ENCODE measurements at places on chromosomes 1 and 21.

- no peak for DNase-seq
Measured at GRCh38 chr1:43238085-43238484, 31.7 kb upstream of the TMEM125 start.

GRCh38 chr1:214391873-214392645, 111.1 kb downstream of the SMYD2 start:
- no peak for DNase-seq

DNA sequence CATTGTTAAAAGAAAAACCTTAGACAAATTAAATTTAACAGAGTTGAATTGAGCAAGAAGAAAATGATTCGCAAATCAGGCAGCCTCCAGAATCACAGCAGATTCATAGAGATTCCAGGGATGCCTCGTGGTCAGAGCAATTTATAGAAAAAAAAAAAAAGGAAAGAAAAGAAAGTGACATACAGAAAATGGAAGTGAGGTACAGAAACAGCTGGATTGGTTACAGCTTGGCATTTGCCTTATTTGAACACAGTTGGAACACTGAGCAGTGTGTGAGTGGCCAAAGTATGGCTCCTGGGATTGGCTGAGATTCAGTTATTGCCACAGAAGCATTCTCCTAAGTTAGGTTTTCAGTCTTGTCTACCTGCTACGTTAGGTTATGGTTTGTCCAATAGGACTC, 9.1 kb upstream of the C21orf91 start:
- no peak for DNase-seq

- DNase-seq, result no peak
Measured at GRCh38 chr21:43959231-43960116, 52.6 kb upstream of the TRAPPC10 start.

- no peak for DNase-seq
Measured at GRCh38 chr1:50497007-50497406, 73.8 kb upstream of the DMRTA2 start.

- DNase-seq, result no peak
Measured at GRCh38 chr1:147109041-147109440, 63.2 kb downstream of the PRKAB2 start.

- no peak for DNase-seq
Measured at GRCh38 chr1:147651466-147651865, 18.9 kb downstream of the ACP6 start.

DNA sequence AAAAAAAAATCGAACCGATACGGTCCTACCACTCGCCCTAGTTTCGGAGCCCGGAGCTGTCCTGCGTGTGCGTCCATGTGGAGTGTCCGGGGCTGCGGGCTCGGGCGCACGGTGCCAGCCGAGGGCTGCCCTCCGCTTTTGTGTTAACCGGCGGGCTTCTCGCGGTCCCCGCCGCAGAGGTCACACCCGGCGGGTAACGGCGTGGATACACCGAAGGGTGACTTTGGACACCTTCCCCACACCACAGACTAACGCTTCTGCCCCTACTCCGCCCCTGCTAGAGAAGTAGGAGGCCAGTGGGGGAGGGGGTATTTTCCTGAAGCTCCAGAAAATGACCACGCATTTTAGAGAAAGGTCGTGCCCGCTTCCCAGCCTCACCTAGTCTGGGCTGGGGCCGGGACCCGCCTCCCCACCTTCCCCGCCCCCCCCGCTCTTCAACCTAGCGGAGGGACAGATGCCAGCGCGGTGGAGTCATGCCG, 609 bp upstream of the ATF3 start:
- no peak for DNase-seq

DNA sequence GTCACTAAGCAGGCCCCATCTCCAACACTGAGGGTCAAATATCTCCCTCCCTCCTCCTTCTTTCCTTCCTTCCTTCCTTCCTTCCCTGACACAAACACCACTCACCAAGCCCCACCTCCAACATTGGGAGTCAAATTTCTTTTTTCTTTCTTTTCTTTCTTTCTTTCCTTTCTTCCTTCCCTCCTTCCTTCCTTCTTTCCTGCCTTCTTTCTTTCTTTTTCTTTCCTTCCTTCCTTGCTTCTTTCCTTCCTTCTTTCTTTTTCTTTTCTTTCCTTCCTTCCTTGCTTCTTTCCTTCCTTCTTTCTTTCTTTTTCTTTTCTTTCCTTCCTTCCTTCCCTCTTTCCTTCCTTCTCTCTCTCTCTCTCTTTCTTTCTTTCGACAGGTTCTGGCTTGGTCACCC, 79.2 kb upstream of the ETS2 start:
- no peak for DNase-seq

- no peak for DNase-seq
Measured at GRCh38 chr1:154856049-154856448, 14.0 kb downstream of the KCNN3 start.

- DNase-seq, result peak; percentile 75
Measured at GRCh38 chr1:11934302-11935056, at the start of gene PLOD1. PLOD1 (plus strand) TSS chr1:11934717; CDS start chr1:11934780, 63 bp downstream.

GRCh38 chr1:232029315-232029714, 402.7 kb downstream of the DISC1 start:
- DNase-seq, result no peak

GRCh38 chr1:35554266-35555211, 2.7 kb downstream of the KIAA0319L start:
- DNase-seq, result no peak

DNA sequence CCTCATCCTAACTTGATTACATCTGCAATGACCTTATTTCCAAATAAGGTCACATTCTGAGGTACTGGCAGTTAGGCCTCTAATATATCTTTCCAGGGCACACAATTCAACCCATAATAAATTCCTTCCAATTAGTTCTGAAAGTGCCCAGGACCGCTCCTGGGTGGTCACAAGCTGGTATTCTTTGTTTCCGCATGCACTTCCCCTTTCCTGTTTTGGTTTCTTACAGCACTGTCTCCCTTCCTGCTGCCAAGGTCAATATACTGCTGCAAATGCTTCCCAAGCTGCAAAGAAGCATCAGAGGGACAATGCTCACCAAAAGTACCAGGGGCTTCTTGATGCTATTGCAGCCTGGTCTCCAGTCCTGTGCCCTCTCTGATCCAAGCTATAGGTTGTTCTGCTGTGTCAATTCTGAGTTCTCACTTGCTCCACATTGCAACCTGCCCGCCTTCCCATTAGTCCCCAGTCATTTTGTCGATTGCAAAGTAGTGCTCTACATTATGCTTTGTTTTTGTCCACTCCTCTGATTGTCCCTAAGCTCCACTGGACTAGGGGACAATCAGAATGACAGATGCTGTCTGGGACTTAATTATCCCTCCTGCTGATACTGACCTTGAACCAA, 13.9 kb upstream of the XPR1 start:
- DNase-seq, result no peak

- peak; percentile 40 for DNase-seq
Measured at GRCh38 chr1:26287033-26287711, 7.3 kb downstream of the SH3BGRL3 start.

- DNase-seq, result no peak
Measured at GRCh38 chr1:248847181-248847955, 9.3 kb downstream of the ZNF672 start.

DNA sequence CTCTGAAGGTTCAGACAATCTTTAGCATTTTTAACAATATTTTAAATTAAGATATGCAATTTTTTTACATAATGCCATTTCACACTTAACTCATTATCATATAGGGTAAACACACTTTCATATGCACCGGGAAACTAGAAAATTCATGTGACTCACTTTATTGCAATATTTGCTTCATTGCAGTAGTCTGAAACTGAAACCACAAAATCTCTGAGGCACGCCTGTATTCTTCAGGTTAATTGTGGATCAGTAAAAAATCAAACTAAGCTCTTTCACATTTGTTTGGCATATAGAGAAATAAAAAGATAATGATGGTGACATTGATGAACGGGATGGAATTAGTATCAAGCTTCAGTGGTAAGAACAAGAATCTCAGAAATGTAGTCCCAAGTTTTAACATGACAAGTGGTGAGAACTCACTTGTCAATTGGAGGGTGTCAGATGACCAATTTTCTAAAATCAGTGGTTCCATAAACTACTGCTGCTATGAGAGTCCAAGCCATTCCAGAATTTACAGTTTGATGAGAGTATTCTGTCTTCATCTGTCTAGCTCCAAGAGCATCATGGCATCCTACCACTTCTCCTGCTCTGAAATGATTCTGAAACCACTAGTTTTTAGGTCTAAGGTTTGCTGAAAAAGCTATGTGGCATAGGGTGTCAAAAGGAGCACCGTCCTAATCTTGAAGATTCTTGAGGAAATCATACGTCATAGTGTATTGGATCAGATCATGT, 281.0 kb downstream of the PTPRC start:
- no peak for DNase-seq

GRCh38 chr1:226355016-226355415, 46.1 kb upstream of the LIN9 start:
- DNase-seq, result no peak

DNA sequence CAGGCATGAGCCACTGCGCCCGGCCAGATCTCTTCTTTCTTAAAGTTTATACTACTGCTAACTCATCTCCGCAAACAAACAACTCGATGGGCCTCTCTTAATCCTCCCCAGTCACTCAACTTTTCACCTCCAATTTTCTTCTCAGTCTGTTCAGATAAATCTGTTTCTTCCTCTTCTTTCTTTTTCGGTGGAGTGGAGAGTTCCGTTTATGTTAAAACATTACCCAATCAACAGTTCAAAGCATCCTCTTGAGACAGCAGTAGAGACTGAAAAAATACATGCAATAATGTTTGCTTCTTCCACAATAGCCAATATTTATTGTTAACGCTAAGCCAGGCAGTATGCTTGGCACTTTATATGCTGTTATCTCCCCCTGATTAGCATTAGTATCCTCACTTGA, 1.4 kb upstream of the ANKRD13C start:
- DNase-seq, result no peak
